Fibroblast of pulmonary artery (primary cell): ENCODE measurements at places on chromosomes 2 and 18.
A peak's percentile ranks its signal among the peaks of the same experiment; 100 is the strongest.

- DNase-seq = no peak
Measured at GRCh38 chr18:26057344-26057773, 33.1 kb downstream of the SS18 start.

DNA sequence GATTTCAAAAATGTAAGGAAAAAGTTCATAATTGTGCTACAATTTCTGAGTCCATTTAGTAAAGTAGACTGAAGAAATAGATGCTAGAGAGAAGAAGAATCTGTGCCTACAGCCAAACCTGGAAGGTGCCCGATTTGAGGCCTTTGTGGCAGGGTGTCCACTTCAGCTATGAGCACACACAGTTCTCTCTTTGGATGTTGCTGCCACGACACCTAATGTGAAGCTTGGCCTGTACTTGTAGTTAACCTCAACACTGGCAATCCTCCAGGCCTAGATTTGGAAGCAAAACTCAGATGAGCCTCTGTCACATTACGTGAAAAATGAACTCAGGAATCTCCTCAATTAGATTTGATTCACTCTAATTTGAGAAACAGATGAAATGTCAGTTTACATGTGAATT lies 90.1 kb upstream of the LRP1B start:
- peak; percentile 27 for DNase-seq

DNA sequence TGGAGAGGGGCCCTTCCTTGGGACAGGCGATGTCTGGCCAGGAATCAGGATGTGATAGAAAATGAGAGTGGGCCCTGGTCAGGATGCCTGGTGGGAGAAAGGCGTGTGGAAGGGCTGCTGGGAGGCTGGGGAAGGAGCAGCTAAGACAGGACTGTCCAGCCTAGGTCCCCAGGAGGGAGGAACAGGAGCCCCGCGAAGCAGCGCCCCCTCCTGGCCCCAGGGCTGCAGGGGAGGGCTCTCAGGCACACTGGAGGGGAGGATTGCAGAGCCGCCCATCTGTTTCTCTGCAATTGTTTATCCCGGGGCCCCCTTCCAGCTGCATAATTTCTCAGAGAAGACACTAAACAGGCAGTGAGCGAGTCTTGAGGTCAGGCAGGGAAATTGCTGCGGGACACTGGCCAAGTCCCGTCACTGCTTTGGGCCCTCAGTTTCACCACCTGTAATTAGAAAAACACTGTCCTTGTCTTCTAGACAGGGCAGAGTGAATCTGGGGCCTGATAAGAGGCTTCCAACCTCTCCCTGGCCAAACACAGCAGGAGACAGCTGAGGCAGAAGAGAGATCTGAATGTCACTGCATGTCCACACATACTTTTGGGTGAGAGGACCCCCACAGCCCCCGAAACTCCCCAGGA lies 3.9 kb upstream of the NPPC start:
- no peak for DNase-seq

- DNase-seq = no peak
Measured at GRCh38 chr2:38130876-38131275, 54.9 kb upstream of the CYP1B1 start.

- peak; percentile 8 for DNase-seq
Measured at GRCh38 chr18:66616523-66616983, 12.7 kb upstream of the CDH19 start.

DNA sequence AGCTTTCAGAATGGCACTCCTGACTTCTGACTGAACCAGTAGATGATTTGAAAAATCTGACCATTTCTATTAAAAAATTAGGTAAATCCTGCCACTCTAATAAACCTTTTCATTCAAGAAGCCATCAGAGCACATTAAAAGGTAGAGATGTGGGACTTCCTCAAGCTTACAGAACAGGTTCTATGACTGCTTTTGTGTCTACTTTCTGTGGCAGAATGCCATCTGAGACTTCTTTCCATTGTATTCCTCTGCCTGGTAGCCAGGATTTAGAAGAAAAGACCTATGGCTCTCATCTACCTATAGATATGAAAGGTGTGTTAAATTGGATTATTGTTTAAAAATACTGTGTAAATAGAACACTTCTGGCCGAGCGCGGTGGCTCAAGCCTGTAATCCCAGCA lies 99.9 kb upstream of the NABP1 start:
- no peak for DNase-seq

DNA sequence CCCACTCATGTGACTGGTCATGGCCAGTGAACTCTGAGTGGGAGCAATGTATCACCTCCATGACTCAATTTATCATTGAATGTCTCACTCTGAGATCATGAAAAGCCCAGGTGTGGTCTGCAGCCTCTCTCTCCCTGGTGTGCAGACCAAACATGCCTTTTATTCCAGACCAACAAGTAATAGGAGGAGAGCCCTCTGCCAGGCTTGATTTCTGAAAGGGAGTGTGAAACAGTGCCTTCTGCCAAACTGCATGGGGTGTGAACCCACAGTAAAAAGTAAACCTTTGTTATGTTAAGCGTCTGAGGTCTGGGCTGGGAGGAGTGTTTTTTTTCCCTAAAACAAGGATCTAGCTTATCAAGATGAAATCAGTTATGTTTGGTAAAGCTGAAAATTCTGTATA lies 601.2 kb downstream of the ADCYAP1 start:
- DNase-seq = no peak

DNA sequence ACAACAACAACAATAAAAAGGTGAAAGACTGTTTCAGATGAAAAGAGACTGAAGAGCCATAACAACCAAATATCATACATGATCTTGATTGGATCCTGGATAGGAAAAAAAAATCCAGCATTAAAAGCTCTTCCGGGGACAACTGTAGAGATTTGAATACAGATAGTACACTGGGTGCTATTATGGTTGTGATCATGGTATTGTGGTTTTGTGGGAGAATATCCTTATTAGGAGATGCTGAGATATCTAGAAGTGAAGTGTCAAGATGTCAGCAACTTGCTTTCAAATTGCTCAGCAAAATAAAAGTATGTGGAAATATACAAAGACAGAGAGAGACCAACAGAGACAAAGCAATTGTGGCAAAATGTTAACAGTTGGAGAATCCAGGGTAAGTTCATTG lies 15.5 kb upstream of the SPATA3 start:
- no peak for DNase-seq

GRCh38 chr2:203683932-203684556 lies 22.4 kb upstream of the CD28 start:
- peak; percentile 97 for DNase-seq

DNA sequence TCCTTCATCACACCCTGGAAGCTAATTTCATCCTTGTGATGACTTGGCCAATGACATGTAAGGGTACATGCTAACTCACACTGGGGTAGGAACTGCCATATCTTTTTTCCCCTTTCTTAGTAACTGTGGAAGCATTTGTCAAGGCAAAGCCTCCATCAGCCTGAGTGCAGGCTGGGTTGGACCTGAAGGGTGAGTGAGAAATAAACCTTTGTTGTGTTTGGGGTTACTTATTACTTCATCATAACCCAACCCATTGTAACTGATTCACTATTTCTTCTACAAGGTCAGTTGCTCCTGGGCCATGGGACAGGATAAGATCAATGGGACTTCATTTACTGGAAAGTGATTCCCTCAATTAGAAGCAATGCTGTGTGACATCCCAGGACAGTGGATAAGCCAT lies 108.4 kb downstream of the COL6A3 start:
- DNase-seq = no peak
